HTR-8/SVneo (cell line): ENCODE measurements at places on chromosomes 6 and 20.

DNA sequence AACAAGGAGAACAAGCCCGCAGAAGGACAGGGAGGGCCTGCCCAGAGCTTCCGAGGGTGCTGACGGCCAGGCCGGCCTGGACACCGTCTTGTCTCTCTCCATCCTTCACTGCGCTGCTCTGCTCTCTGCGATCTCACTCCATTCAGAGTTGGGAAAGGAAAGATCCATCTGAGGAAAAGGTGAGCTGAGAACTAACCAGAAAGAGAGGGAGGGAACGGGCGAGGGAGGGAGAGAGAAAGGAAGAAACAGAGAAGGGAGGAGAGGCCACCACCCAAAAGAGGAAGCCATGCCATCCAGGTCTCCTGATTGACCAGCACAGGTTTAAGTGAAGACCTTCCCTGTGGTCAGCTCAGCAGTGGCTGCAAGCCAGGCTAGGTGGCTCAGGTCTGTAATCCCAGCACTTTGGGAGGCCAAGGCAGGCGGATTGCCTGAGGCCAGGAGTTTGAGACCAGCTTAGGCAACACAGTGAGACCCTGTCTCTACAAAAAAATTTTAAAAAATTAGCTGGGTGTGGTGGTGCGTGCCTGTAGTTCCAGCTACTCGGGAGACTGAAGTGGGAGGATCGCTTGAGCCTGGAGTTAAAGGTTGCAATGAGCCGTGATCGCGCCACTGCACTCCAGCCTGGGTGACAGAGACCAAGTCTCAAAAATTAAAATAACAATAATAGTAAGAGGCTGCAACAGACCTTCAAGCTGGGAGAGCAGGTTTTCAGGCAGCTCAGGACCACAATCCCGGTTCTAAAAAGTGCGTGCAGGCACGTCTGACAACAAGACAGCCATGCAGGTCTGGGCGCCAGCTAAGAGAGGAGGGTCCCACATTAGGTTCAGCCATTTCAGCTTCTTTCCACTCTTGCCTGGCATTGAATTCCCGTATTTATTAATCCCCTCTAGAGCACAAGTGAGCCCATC lies 34.2 kb upstream of the DLGAP4 start:
- DNase-seq: no peak

- DNase-seq: no peak
Observed at GRCh38 chr6:10401004-10401536, 13.8 kb downstream of the TFAP2A start.

DNA sequence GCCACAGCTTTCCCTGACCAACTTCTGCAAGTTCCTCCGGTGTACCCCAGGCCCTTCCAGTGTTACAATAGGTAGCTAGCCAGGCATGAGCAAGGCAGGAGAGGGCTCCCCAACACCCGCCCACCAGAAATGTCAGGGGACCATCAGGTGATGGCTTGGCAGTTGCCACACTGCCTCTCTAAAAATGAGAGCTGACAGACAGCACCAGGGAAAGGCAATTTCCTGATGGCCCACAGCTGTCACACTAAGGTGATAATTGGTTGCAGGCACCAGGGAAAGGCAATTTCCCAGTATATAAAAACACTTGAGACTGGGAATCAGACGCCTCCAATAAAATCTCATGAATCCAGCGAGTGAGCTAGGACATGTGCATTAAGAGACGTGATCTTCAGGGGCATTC lies 49.9 kb downstream of the PXDC1 start:
- no peak for DNase-seq

DNA sequence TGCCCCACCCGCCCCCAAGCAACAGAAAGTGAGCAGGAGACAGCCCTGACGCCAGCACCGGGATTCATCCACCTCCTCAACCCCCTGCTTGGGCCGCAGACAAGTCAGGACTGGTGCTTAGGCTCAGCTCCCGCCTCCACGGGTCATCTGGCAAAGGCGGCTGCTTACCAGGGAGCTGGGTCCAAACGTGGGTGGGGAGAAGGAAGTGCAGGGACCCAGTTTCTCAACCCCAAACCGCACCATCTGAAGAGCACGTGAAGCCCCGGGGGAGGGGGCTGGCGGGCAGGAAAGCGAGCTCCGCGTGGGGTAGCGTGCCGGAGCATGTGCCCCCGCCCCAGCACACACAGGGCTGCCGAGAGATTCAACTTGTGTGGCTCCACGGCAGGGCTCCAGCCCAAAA lies 87.2 kb downstream of the BMP7 start:
- no peak for DNase-seq

DNA sequence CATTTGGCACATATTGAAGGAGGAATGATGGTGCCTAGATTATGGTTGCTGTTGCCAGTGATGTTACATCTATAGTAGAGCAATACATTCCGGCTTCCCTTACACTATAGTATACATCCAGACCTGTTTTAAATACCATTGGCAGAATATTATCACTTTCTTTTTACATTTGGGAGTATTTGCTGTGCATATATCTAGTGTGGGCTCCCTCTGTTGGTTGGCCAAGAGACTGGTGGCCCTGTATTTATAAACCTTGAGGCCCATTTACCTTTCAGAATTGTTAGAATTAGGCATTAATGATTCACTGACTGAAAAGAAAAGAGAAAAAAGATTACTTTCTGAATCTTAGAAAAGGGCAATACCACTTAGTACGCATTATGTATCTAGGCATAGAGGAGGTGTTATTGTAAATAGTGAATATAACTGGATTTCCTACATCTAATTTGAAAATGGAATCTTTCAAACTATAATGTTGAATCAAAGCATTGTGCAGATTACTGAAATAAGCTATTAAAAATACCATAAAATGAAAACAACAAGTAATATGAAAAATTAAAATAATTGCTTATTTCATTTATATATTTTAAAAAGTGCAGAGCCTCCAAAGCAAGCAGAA lies 628.8 kb upstream of the MAN1A1 start:
- no peak for DNase-seq

GRCh38 chr6:42715871-42716270 lies 6.5 kb downstream of the PRPH2 start:
- no peak for DNase-seq

- no peak for DNase-seq
Observed at GRCh38 chr6:85081102-85081501, 316.7 kb upstream of the TBX18 start.

- no peak for DNase-seq
Observed at GRCh38 chr6:121724576-121724975, 289.1 kb downstream of the GJA1 start.

- DNase-seq: no peak
Observed at GRCh38 chr20:8390037-8390433, 258.0 kb downstream of the PLCB1 start.

DNA sequence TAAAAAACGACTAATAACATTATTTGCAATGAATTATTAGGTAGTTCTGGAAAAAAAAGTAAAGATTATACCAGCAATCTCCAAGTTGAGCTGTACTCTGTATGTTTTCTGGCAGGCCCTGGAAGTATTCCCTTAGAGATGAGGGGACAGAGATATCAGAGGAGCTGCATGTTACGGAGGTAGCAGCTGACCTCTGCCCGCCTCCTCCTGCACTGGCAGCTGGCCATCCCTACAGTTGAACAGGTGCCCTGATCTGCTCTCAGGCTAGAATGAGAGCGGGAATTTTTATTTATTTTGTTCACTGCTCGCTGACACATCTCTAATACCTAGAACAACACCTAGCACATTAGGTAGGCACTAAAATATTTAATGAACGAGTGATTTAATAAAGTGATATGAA lies 23.1 kb downstream of the FBXL4 start:
- DNase-seq: no peak

DNA sequence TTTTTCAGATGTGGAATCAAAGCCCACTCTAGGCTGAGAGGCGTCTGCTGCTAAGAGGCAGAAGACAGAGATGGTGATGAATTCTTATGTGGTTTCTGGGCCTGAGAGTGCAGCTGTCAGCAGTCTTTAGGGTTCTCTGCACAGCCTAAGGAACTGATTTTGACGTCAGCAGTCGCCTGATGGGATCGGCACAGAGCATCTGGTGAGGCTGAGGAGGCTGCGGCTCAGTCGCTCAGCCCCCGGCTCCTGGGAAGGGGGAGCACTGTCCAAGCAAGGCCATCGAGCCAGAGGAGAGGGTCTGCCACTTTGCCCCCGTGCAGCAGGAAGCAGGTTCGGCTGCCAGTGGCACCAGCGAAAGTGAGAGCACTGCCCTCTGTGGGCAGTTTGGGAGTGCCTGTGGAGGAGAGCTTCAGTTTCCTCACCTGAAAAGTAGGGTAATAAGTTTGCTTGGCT lies 92.5 kb downstream of the TCP11 start:
- no peak for DNase-seq

- no peak for DNase-seq
Observed at GRCh38 chr6:36970892-36971842, 14.8 kb downstream of the MTCH1 start.

GRCh38 chr20:4665591-4665990 lies 56.1 kb upstream of the PRND start:
- no peak for DNase-seq

DNA sequence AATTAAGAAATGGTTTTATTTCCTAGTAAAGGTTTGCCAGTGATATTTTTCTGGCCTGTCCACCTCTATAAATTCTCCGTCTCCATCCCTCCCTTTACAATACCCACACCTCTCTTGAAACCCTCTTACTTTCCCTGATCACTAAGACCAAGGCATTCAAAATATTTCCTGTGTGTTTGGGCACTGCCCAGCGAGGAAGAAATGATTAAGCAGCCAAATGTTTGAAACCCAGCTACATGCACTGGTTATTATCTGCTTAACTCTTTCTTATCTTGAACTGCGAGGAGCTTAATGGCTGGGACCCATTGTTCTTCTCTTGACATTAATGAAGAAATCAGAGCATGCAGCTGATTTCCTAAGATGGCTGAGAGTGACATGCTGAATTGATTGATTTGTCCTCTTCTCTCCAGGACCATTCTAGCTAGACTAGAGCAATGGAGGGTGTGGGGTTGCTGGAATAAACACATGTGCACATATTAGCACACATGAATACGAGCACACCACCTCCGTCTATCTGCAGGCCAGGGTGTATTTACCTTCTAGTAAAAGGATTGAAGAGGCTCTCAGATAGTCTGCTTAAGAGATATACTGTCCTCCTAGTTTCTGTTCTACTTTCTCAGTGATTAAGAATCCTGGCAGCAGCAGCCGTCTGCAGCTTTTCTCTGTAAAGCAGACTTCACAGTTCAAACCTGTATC lies 46.1 kb upstream of the PRDM1 start:
- DNase-seq: no peak

DNA sequence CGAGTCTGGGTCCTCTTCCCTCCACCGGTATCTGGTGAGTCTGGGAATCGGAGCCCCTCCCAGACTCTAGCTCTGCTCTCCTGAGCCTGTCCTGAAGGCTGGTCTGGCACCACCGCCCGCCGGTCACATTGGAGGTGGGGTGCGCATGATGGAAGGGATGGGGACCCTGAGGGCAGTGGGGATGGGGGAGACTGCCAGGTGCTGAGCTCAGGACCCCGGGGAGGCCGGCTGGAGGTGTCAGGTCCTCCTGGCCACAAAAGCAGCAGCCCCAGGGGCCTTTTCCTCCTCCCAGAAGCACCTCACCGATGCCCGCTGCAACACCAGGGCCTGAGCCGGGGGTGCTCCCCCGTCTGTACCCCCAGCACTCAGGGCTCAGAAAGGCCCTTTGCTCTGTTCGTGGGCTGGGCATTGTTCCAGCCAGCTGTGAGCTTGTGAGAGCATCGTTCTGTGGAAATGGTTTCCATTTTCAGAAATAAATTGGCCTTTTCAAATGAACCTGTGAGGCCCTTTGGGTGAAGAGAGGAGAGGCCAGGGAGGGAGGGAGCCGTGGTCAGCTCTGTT lies 2.5 kb upstream of the NPBWR2 start:
- DNase-seq: no peak

GRCh38 chr20:8194721-8195120 lies 62.7 kb downstream of the PLCB1 start:
- DNase-seq: no peak

- DNase-seq: no peak
Observed at GRCh38 chr6:66538551-66539135, 831.6 kb upstream of the EYS start.

DNA sequence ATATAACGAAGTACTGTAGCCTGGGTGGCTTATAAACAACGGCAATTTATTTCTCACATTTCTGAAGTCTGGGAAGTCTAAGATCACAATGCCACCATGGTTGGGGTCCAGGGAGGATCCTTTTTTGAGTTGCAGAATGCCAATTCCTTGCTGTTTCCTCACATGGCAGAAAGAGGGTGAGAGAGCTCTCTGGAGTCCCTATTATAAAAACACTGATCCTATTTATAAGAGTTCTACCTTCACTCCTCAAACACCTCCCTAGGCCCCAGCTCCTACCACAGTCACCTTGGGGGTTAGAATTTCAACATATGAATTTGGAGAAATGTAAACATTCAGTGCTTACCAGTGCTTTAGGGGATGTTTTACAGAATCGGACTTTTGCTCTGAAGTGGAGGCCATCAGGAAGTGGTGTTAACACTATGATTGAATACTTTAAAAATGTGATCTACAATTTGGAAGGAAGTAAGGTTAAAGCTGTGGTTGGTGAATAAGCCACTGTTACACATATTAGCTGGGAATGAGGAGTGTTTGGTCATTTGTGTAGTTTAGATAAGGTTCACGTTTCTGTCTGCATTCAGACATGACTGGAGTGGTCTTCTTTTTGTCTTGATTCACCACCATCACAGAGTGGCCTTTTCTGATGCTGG lies 79.9 kb upstream of the SPTLC3 start:
- no peak for DNase-seq

GRCh38 chr20:58783511-58784011 lies 67.1 kb downstream of the GNAS-AS1 start:
- DNase-seq: no peak

DNA sequence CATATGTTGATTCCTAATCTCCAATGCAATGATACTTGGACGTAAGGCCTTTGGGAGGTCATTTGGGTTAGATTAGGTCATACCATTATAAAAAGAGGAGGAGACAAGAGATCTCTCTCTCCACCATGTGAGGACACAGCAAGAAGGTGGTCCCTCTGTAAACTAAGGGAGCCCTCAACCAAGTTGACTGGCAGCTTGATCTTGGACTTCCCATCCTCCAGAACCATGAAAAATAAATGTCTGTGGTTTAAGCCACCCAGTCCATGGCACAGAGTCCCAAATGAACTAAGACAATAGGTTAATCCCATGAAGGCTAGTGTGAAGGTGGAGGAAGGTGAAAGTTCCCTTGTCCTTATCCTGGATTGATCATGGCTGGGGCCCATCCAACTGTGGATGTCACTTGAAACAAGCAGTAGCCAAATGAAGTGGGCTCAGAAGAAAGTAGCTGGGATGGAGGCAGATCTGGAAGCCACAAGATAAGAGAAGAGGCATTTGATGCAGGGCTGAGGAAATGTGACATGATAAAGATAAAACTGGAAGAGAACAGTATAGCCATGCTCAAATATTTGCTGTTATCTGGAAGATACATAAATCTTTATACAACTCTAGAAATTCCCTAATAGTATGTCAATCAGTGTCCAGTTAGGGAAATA lies 99.9 kb downstream of the BANF2 start:
- no peak for DNase-seq

GRCh38 chr6:106027758-106028157 lies 58.4 kb upstream of the PRDM1 start:
- no peak for DNase-seq

GRCh38 chr6:80143419-80143937 lies 37.0 kb downstream of the BCKDHB start:
- peak; percentile 26 for DNase-seq

GRCh38 chr6:46098678-46099077 lies 31.1 kb upstream of the ENPP4 start:
- DNase-seq: no peak

- DNase-seq: no peak
Observed at GRCh38 chr6:21375151-21376116, 218.1 kb upstream of the SOX4 start.
